Renal cortex interstitium (tissue), 15 donors: ENCODE measurements at places on chromosomes 6 and 20. TPM values are rescaled to one million over a fixed set of nuclear protein-coding genes. Genes with fewer than 3 reads are reported as not detected.

- no peak for DNase-seq
These were observed 110.3 kb upstream of the GGTLC1 start for GRCh38 chr20:24098886-24099285.

DNA sequence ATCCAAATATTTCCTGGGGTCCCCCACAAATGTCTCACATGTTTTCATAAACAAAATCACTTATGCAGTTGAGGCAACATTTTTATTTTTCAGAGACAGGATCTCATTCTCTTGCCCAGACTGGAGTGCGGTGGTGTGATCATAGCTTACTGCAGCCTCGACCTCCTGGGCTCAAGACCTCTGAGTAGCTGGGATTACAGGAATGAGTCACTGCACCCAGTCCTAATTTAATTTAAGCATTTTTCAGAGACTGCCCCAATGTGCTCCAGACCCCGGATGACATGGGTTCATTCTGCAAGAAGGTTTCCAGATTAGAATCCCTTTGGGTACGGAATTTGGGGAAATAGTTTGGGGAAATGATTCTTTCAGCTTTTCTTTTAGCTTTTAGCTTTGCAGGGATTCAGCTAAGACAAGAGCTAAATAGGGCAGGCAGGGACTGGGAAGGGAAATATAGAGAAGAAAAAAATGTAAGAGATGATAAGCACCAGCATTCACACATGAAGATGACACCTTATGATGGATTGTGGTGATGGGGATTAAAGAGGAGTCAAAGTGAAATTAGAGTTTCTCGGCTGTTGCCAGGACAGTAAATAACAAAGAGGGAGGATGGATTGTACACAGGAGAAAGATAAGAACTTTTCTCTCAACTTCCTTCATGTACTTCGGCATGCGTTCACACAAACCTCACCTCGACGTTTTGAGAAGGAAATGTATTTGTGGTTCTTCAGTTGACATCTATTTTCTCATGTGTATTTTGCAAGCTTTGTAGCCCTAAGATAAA, 169.4 kb upstream of the TAB2 start:
- no peak for DNase-seq

DNA sequence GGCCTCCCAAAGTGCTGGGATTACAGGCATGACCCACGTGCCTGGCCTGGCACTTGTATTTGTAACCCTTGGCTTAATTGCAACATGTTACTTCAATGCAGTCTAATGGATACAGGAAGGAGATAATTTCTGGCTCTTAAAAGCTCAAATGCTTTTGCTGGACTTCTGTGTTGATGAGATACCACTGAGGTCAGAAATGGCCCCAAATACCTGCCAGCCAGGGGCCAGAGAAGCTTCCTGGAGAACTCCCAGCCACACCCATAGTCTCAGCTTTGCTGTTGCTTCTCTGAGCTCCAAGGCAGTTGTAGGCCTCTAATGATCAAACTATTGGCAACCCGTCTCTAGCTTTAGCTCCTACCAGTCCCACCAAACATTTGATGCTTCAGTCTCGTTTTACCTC, 14.2 kb upstream of the ZNFX1 start:
- no peak for DNase-seq

- DNase-seq, result no peak
These were observed 1.6 kb upstream of the UCKL1 start for GRCh38 chr20:63957690-63958441.

GRCh38 chr6:106094261-106094963, 8.3 kb downstream of the PRDM1 start:
- DNase-seq, result no peak

DNA sequence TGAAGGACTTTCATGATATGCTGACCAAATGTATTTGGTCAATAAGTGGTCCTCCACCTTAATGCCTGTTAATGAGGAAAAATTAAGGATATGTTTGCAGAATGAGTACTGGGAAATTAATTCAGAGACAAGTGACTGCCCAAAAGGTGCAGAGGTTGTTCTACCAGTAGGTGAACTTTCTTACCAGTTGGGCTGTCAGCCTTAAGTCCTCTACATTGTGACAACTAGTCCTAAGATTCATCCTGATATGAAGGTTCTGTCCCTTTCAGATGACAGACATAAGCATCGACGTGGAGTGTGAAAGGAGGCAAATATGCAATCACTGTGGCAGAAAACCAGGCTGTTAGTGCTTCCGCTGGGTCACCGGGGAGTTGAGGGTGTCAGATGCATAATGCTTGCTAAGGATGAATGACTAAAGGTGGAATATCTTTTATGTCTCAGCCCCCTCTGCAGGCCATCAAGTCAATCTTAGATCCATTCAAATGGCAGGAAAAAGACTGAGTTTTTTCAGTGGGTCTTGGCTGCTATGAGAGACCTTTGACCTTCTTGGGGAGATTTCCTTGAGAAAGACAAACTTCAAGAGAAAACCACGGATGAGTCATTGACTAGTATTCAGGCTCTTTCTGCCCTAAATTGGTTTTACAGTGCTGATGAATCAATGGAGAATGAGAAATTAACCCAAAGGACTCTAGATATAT, 226.0 kb downstream of the TPBG start:
- DNase-seq, result no peak

DNA sequence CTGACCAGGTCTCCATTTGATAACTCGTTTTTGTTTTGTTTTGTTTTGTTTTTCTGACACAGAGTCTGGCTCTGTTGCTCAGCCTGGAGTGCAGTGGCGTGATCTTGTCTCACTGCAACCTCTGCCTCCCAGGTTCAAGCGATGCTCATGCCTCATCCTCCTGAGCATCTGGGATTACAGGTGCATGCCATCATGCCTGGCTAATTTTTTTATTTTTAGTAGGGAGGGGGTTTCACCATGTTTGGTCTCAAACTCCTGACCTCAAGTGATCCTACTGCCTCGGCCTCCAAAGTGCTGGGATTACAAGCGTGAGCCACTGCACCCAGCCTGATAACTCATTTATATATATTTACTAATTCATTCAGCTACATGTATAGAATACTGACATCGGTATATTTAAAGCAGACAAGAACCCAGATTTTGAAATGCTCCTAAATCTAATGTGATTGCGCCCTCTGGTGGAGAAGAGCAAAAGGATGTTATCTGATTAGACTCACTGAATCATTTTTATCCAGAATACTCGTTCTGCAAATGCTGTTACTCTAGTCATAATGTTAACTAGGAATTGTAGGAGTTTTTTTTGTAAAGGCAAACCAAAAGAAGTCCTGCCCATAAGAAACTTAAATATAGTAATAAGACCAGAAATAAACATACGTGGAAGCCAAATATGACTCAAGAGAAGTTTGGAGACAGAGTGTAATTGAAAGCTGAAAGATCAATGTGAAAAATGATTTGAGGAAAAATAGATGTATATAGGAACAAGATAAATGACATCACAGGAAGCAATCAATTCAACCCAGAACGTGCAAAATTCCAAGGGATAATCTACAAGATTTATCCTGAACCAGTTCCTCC, 5.3 kb upstream of the COL12A1 start:
- no peak for DNase-seq

- DNase-seq, result no peak
These were observed 17.7 kb downstream of the SNX9 start for GRCh38 chr6:157840776-157841175.

- DNase-seq, result no peak
These were observed 48.1 kb upstream of the CTAGE9 start for GRCh38 chr6:131758920-131759319.

DNA sequence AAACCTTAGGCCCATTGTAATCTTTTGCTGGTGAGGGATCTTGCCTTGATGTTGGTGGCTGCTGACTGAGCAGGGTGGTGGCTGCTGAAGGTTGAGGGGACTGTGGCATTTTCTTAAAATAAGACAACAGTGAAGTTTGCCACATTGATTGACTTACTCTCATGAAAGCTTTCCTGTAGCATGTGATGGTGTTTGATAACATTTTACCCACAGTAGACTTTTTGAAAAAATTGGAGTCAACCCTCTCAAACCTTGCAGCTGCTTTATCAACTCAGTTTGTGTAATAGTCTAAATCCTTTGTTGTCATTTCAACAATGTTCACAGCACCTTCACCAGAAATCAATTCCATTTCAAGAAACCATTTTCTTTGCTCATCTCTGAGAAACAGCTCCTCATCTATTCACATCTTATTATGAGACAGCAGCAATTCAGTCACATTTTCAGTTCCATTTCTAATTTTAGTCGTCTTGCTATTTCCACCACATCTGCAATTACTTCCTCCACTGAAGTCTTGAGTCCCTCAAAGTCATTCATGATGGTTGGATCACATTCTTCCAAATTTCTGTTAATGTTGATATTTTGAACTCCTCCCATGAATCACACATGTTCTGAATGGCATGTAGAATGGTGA, 37.2 kb downstream of the CST9L start:
- no peak for DNase-seq

- DNase-seq, result no peak
These were observed 151.5 kb downstream of the PRL start for GRCh38 chr6:22145376-22145775.

Gene NKAPL
- polyA plus RNA-seq, result 2.5 TPM

Gene GJA10
- polyA plus RNA-seq, result not detected

Gene FAXC
- polyA plus RNA-seq, result 4.3 TPM

Gene CTAGE9
- not detected for polyA plus RNA-seq

Gene SLC32A1
- polyA plus RNA-seq, result 2.2 TPM

Gene RUNX2
- 2.4 TPM for polyA plus RNA-seq

Gene SGK1
- 100 TPM for polyA plus RNA-seq

Gene CPNE5
- polyA plus RNA-seq, result 17.1 TPM

Gene AARS2
- 19.7 TPM for polyA plus RNA-seq

Gene THBS2
- 9.4 TPM for polyA plus RNA-seq

Gene MAK
- 1.4 TPM for polyA plus RNA-seq
